ENCODE measurements at places on chromosomes 2 and 18.
A peak's percentile ranks its signal among the peaks of the same experiment; 100 is the strongest.

GRCh38 chr2:28276076-28276618 is 116.5 kb upstream of the FOSL2 start:
- no peak for DNase-seq

- no peak for DNase-seq
Observed at GRCh38 chr18:1408376-1408775, 503.7 kb downstream of the ADCYAP1 start.

- DNase-seq = no peak
Observed at GRCh38 chr2:45177870-45178269, 168.6 kb upstream of the SIX2 start.

- no peak for DNase-seq
Observed at GRCh38 chr2:143482316-143482715, 353.1 kb downstream of the ARHGAP15 start.

- DNase-seq = no peak
Observed at GRCh38 chr2:161424891-161425727, 9.0 kb downstream of the TBR1 start.

DNA sequence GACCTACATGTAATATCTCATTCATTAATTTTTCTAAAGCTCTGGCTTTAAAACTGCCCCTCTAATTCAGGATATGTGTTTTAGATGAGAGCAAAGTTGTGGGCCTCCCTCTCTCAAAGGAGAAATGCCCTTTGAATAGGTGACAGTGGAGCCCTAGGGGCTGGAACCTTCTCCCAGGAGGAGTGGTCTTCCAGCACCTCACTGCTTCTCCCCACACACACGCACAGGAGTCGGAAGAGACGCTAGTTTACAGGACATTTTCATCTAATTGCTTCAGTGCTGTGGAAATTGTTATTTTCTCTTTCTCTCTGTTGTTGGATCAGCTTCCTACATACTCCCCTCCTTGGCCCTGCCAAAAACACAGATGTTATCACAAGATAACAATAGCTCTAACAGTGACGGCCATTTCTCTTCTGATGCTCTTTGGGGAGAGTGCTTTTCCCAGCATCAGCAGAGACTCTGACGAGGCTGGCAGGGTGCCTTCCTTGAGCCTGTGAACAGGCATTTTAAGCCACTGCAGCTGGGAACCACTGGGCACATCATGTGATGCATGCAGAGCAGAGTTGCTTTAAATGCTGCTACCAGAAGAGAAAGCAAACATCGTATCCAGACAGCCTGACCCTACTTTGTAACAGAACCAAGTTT is 209.4 kb upstream of the SP5 start:
- peak; percentile 8 for DNase-seq
